Activated CD4-positive, alpha-beta T cell treated with anti-CD3 and anti-CD28 coated beads for 4 hours (primary cell): ENCODE measurements at places on chromosomes 3 and 15.

DNA sequence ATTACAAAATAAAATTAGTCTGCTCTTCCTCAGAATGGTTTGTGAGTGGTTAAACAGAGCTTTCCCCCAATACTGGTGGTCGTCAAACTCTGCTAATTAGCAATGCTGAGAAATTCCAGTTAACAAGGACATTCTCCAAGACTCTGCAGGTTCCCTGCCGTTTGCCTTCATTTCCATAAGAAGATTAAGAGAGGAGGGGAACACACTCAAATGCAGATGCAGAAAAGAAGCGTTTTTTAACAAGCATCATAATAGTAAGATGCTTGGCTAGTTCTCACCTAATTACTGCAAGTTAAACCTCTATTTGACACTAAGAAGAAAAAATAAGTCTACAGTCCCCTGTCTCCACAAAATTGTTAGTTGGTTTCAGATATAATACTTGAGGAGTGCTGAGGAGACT lies 3.7 kb upstream of the SOX2 start:
- DNase-seq = no peak

DNA sequence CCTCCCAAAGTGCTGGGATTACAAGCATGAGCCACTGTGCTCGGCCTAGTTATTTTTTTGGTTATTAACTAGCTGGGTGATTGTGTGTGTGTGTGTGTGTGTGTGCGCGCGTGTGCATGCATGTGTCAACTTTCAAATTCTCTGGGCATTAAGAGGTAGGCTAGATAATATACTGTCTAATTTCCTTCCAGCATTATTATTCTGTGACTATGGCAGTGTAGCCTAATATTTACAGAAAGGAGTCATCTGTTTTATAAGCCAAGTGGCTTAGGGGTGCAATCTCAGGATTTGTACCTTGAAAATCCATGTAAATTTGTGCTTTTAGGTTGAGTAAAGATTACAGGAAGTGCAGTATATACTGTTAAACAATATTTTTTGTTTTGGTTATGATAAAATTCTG lies 85.1 kb upstream of the ZBTB20 start:
- DNase-seq = no peak

DNA sequence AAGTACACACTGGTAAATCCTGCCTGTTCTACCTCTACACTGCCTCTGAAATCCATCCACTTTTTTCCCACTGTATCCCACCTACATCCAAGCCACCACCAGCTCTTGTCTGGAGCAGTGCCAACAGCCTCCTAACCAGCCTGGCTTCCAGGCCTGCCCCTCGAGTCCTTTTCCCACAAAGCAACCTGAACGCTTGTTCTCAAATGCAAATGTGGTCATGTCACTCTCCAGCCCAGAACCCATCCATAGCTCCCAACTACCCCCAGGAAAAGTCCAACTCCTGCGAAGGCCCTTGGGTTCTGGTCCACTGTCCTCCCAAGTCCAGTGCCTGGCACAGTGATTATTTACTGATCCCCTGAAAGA lies 83.8 kb downstream of the SEMA5B start:
- DNase-seq = no peak

GRCh38 chr3:10581251-10581650 lies 75.9 kb upstream of the ATP2B2 start:
- no peak for DNase-seq

- no peak for DNase-seq
Observed at GRCh38 chr3:193906849-193907410, 229.0 kb upstream of the HES1 start.

GRCh38 chr15:50265620-50266019 lies at the start of gene HDC:
HDC (minus strand) TSS chr15:50265726; CDS start chr15:50265623, 103 bp downstream.
- DNase-seq = no peak

DNA sequence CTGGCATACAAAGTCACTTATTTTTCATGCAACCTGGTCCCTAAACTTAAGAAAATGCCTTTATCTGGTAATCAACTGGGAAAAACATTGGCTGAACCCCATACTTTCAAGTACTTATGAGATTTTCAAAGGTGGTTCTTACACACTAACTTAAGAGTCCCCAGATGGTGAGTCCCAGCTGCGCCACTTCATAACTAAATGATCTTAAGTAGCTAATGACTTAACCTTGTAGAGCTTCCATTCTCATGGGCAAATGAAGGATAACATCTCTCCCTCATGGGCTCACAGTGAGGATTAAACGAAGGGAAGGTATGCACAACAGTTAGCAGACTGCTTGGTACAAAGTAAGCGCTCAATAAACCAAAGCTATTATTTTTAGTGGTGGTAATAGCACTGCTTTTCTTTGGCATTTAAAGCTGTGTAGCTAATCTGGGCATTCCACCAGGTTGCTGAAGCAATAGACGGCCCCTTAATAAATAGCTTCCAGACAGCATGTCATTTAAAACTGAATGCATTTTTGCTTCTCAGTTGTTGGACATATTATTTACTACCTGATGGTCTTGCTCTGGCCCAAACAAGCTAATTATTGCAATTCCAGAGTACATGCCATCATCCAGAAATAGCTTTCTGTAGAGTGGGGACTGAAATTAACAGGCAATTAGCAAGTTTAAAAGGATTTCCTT lies 55.4 kb downstream of the LIPC start:
- DNase-seq = no peak

DNA sequence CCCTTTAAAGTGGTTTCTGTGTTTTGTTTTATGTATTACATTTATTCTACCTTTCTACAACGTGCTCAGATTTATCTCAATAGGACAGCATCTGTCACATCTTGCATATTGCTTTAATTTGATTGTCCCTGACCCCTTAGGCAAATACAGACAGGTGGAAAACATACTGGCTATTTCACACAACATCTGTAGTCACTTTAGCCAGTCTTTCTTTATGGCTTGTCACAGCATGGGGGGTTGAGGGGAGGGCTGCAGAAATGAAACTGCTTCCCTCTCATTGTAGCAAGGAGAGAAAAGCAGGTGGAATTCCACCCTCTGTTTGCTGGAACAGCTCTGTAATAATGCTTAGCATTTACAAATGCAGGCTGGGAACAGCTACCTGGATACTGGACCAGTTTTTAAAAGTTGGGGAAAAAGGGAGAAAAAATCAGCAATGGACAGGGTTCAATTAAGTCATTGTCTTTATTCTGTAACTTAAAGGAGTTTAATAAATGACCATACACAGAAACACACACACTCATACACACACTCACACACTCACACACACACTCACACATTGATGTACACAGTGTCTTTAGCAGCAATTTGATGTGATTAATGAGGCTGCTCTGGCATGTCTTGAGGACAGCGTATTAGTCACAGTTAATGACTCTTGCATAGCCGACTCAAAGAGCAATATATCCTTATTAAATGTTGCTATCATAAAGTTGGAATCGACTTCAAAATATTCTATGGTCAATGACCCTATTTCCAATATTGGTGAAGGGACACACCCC lies 283.7 kb upstream of the GBE1 start:
- DNase-seq = no peak

DNA sequence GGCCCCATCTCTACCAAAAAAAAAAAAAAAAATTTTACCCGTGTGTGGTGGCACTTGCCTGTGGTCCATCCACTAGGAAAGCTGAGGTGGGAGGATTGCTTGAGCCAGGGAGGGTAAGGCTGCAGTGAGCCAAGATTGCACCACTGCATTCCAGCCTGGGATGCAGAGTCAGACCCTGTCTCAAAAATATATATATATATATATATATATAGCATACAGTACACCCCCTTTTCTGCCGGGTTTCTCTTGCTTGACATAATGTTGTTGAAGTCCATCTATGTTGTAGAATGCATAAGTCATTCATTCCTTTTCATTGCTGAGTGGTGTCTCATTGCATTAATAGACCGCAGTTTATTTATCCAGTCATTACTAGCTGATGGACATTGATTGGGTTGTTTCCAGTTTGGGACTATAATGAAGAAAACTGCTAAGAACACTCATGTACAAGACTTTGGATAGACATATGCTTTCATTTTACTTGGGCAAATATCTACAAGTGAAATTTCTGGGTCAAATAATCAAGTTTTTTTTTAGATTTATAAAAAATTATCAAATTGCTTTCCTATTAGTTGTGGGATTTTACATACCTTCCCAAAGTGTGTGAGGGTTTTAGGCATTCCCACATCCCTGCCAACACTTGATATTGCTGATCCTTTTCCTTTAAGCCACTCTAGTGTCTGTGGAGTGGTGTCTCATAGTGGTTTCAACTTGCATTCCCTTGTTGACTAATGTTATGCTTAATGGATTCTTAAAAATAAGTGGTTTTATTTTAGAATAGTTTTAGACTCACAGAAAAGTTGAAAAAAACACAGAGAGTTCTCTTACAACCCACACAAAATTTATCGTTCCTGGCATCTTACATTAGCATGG lies 2.1 kb upstream of the PRR20G start:
- no peak for DNase-seq

DNA sequence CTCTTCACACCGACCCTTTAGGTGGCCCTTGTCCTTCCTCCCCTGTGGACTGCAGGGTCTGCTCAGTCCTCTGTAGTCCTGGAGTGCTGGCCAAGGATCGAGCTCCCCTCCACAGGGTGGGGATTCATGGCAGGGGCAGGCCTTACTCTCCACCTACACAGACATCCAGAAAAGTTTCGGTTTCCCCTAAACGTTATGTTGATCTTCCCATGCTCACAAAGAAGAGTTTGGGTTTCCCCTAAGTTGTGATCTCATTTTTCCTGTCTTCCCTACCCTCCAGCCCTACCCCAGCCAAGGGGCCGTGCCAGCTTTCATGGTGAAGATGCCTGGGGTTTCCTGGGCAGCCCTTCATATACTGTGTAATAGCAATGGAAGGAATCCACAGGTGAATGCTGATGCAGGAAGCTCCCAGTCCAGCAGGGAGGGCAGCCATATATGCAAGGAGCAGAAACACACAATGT lies 10.3 kb downstream of the STOML1 start:
- no peak for DNase-seq

- no peak for DNase-seq
Observed at GRCh38 chr3:59775106-59775505, 725.3 kb upstream of the CFAP20DC start.

- no peak for DNase-seq
Observed at GRCh38 chr3:60013241-60013640, 963.4 kb upstream of the CFAP20DC start.

DNA sequence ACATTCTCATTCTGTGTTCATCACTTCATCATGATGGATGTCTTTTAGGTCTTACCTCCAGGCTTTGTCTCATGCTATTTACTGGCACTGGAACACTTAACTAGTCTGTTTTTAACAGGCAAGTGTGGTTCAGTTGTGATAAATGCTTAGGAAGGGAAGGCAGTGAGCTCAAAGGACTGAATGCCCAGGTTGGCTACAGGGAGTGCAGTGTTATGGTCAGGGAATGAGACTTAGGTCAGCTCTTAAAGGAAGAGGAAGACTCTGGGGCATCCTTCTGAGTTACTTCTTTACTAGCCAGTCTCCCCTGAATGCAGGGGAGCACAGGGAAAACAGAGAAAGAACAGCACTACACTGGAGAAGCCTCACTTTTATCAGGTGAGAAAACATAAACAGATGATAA lies 72.6 kb downstream of the TGFBR2 start:
- no peak for DNase-seq

DNA sequence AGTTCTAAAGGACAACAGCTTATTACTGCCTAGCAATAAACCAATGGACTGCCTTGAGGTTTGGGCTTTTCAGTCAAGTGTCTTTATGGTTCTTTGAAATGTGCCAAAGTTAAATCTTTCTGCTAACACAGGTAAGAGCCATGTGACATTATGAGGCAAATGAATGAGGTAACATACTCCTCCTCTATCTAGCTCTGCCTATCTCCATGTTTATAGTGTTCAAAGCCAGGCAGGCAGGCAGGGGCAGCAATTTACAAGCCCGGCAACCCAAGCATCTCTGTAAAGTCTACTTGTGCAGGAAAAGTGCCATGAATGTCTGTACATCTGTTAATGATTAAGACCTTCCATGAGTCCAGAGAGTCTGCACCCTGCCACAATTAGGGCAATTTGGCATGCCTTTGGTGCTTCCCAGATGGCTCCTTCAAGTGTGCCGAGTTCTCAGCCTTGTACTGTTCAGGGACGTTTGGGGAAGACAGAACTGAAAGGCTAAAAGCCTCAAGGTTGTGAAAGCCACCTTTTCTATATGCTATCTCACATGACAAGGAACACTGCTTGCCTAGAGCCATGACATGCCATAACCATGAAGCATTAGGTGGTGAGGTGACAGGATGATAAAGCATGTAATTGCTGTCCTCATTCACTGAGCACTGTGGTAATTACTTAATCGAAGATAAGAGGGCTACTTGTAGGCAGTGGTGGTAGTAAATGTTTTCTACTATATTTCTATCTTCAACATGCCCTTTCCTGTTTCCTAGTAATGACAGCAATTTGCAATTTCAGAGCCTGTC lies 41.4 kb upstream of the EIF1B start:
- DNase-seq = no peak

- DNase-seq = no peak
Observed at GRCh38 chr3:143035466-143036211, 34.3 kb downstream of the U2SURP start.

DNA sequence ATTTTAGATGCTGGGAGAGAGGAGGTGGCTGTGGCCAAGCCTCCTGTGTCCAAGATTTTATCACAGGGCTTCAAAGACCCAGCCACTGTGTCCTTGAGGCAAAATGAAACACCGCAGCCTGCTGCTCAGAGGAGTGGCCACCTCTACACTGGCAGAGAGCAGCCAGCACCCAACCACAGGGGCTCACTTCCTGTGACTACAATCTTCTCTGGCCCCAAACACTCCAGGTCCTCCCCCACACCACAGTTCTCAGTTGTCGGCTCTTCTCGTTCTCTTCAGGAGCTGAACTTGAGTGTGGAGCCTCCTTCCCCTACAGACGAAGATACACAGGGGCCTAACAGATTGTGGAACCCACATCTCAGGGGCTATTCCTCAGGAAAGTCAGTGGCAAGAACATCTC lies 45.6 kb downstream of the CDAN1 start:
- DNase-seq = no peak

DNA sequence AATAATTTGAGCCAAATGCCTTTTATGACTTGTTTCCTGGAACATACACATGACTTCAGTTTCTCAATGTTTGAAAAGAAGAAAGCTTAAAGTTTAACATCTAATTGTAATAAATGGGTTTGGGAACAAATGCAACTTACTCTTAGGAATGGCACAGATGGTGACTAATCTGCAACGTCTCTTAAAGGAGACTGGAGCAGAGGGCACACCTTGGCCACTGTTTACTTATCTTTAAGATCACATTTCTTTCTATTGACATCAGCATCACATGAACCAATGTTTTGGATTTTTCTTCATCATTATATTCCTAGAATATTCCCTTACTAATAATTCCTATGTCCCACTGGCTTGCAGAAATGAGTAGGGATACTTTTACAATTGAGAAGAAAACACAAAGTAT lies 229.5 kb downstream of the CHL1 start:
- no peak for DNase-seq

DNA sequence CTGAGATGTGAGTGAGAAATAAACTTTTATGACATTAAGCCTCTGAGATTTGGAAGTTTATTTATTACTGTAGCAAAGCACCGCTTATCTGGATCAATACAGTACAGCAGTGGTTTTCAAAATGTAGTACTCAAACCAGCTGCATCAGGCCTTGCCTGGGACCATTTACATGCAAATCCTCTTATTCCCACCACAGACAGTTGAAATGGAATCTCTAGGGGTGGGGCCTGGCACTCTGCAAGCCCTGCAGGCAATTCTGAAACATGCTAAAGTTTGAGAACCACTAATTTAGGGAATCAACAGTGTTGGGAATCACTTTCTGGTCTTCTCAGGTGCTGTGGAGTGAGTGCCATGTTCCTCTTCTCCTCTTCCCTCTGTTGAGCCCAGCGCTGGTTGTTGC lies 77.8 kb upstream of the TAMM41 start:
- DNase-seq = no peak
